NCI-H1092 treated with DMSO at 0.1 percent for 48 hours (cell line): ENCODE measurements at places on chromosomes 12 and 14.
A peak's percentile ranks its signal among the peaks of the same experiment; 100 is the strongest.

DNA sequence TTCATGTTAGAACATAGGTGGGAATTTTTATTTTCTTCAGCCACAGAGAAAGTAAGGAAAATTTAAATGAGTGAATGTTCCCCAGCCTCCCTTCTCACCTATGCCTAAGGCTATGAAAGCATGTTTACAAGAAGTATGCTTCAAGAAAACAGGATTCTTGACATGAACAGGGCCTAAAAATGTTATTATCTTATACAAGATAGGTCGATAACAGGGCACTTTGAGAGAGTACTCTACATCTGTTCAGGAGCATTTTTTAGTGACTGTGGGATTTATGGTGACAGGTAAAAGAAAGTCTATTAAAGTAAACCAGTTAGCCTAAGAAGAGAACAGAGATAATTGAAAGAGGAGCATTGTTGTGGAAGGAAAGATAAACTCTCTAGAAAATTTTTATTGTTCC lies 222.9 kb upstream of the DAAM1 start:
- no peak for DNase-seq

- no peak for DNase-seq
These were observed 243.2 kb downstream of the ALX1 start for GRCh38 chr12:85523197-85523596.

- DNase-seq, result peak; percentile 16
These were observed 151.0 kb upstream of the LMO3 start for GRCh38 chr12:16756833-16757555.

GRCh38 chr12:80936642-80937390 lies 918 bp downstream of the LIN7A start:
- DNase-seq, result peak; percentile 74

- no peak for DNase-seq
These were observed 155.5 kb downstream of the SYT1 start for GRCh38 chr12:79020106-79020505.

GRCh38 chr14:95318399-95319311 lies 1.1 kb downstream of the CLMN start:
- no peak for DNase-seq

DNA sequence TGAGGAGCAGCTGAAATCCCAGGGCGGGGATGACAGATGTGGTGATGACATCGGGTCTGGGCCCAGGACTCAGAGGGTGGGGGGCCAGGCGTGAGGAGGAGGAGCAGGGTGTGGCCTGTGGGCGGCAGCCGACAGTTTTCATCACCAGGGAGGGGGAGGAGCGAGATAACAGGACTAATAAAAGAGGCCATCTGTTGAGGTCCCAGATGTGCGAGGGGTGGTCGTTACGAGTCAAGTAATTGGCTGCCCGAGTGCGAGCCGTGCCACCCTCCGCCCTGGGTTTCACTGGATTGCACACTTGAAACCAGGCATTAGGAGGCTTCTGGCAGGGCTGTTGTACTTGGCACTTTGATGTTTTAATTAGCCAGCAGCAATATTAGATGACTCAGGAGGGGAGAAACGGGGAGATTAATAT lies 67.2 kb downstream of the NOS1 start:
- peak; percentile 16 for DNase-seq

DNA sequence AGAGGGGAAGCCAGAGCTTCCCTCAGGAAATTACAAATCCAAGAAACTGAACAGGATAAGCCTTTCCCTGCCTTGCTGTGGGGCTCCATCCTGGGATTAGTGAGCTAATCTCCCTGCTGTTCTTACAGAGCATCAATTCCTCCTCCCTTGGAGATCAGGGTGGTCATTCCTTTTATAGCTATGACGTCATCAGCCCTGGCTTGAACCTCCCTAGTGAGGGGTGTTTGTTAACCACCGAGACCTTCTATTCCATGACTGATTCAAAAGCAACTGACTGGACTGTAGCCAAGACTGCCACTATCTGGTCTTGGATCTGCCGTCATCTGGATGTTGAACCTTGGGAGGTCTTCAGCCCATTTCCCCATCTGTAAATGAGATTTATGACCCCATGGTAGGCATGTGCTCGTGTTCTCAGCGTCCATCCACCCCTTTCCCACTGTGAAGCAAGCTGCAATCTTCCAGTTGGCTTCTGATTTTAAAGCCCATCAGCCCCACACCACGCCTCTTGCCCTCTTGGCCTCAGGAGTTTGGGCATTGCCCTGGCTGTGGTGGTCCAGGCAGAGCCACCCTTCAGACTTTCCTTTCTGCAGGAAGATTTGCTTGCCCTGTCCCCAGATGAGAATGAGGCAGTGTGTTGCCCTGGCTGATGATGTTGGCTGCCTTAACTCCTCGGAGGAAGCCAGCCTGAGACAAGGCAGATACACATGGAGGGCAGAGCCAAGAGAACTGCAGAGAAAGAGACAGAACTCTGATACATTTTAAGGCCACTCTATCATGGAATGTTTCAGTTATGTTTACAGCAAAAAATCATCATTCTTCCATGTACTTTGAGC lies 59.6 kb upstream of the ACTN1 start:
- no peak for DNase-seq

GRCh38 chr14:99530407-99531155 lies 49.4 kb downstream of the CCNK start:
- no peak for DNase-seq

DNA sequence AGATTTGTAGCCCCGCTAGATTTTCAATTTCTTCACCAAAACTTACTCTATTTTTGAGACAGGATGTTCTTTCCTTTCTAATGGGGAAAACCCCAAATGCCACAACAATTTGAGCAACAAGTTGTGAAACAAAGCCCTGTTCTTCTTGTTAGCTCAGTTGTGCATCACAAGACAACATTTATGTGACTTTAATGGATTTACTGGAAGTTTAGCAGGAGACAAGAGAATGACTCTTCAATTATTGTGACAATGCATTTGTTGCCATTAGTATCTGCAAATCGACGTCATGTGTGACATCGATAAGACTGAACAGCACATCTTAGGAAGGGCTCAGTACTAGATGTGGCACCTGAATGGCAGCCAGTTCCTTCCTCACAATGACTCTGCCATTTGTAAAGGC lies 1028.9 kb upstream of the TMEM132C start:
- DNase-seq, result no peak

DNA sequence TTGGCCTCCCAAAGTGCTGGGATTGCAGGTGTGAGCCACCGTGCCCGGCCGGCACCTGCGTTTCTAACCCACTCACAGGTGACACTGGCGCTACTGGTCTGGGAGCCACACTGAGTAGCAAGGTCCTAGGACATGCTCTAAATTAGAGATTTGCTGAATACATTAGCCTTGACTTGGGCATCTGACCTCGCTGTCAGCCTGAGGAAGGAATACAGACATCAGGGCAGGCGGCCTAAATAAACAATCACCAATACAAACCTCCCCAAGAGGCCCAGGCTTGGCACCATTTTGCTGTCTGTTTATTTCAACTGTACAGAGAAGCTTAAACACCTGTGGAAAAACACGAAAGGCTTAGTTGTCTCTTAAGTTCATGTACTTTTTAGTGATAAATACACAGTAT lies 27.5 kb downstream of the P2RX4 start:
- DNase-seq, result peak; percentile 50

DNA sequence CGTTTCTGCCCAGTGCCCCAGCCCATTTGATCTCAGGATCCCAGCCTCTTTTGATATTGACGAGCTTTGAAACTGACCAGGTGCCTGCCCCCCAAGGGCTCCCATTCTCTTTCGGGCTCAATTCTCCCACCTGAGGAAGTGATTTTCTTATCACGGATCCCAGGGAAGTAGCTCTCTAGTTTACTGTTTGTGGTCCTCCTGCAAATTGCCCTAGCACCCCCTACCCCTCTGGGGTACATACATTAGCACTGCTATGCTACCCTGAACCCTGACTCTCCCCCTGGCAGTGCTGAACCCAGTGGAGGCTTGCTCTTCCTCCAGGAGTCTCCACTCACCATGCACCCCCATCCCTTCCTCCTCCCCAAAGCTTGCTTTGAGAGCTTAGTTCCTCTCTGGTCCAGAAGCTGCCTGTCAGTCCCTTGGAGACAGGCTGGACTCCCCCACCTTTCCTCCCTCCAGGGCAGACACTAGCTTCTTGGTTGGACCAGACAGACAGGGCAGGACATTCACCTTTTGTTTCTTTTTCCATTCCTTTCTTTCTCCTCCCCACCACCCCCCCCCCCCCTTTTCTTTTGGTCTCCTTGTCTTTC lies 4.4 kb upstream of the TBX3 start:
- DNase-seq, result no peak

- peak; percentile 97 for DNase-seq
These were observed 662 bp upstream of the NELL2 start for GRCh38 chr12:44876544-44877410.

GRCh38 chr12:102356690-102357089 lies 123.7 kb downstream of the IGF1 start:
- DNase-seq, result no peak

DNA sequence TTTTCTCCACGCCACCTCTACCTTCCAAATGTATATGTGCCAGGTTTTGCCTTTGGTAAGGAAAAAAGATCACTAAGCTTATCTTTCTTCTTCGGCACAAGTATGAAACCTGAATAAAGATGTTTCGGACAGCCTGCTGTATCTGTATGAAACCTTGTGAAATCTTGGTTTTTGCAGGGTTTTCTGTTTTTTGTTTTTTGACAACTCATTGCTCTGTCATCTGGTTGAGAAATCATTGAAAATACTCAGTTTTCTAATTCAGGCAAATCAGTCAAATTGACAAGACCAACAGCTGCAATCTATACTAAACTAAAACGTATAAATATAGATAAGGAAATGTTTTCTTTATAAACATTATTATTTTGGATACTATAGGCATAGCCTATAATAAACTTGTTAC lies 63.1 kb upstream of the FGD4 start:
- DNase-seq, result no peak

- DNase-seq, result no peak
These were observed 8.3 kb downstream of the NDRG2 start for GRCh38 chr14:21016413-21017190.

DNA sequence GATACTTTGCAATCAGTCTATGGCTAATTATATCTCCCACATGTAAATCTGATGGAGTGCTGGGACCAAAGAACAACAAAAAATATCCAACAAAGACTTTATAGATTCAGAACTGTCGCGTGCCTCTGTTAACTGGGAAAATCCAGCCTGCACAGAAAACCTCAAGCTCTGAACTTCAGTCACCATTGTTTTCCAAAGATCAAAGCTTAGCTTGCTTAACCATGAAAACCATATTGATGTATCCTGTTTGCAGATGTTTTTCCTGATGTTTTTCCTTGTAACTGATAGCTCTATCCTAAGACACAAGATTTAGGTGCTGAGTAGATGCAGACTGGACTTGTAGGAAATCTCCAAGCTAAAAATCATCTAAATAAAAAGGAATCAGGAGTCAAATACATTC lies 163.7 kb downstream of the GXYLT1 start:
- DNase-seq, result no peak

GRCh38 chr14:105940534-105941225 lies 414.3 kb downstream of the TMEM121 start:
- DNase-seq, result no peak

- no peak for DNase-seq
These were observed 117.5 kb downstream of the UNC79 start for GRCh38 chr14:93548102-93548843.

DNA sequence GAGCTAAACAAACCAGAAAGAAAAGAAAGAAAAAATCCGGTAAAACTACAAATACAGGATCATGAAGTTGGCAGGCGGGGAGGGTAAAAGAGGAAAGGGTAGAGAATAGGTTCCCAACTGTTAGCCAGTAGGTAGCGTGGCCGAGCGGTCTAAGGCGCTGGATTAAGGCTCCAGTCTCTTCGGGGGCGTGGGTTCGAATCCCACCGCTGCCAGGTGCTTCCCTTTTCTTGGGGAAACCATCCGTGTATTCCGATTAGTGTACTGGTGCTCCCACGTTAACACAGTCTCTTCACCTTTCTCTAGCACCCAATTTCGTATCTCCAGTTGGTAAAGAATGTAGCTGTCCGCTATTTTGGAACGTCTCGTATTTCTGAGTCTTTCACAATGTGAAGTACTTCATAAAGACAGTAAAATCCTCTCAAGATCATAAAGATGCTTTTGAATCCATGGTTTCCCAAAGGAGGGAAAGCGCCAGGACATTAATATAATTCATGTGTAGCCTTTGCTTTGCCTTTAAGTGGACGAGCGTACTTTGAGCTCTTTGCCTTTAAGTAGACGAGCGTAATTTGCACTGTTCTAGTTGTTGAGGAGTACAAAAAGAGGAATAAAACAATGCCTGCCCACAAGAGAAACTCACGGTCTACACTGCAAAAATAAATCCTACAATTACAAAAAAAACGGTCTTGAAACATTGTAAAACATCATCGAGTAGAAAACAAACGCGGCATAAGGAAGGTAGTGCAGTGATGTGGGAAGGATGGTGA lies 19.0 kb upstream of the RNASE12 start:
- peak; percentile 87 for DNase-seq

DNA sequence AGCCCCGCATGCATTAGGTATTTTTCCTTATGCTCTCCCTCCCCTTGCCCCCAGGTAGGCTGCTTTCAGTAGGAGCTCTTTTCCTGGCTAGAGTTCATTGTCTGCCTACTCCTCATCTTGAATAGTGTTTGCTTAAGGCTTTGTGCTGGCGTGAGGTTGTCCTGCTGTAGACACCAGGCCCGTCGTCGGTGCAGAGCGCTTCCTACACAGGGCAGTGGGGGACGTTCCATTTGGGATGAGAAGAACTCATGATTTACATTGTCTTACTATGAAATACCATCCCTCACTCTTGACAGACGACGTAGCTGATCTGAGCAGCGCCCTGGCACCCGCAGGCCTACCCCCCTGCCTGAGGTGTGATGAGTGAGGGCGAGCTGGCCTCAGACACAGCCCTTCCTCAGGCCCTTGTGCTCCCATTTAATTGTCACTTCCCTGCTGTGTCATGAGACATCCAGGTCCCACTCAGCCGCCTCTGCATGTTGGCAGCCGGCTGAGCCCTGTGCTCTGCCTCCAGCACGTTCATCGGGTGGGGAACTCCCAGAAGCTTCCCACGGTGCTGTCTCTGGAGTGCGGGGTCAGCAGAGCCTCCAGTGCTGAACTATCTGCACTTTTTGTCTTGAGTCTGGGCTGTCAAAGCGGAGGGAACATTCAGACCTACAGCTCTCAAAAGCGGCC lies 76.0 kb downstream of the WDR20 start:
- peak; percentile 86 for DNase-seq

DNA sequence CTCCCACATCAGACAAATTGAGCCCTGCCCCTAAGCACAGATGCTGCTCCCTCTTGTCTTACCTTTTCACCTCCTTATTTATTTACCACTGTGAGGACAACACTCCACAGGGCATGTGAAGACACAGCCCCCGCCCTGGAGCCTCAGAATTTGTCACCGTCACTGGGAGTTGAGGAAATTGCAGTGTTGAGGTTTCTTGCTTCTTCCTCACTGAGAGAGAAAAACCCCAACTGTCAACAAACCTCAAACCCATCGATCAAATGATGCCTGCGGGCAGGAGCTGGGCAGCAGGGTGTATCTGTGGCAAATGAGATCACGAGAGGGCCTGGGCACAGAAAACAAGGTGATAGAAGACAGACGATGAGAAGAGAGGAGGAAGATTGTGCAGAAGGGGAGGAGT lies 30.5 kb upstream of the PLEKHG3 start:
- DNase-seq, result no peak

- no peak for DNase-seq
These were observed 14.8 kb downstream of the CREBL2 start for GRCh38 chr12:12626471-12626870.

- DNase-seq, result no peak
These were observed 21.9 kb upstream of the EIF5 start for GRCh38 chr14:103312006-103312635.

GRCh38 chr14:104443391-104444158 lies 136.0 kb upstream of the C14orf180 start:
- peak; percentile 8 for DNase-seq
